Activated naive CD4-positive, alpha-beta T cell (primary cell): ENCODE measurements at places on chromosomes 3 and 15.

DNA sequence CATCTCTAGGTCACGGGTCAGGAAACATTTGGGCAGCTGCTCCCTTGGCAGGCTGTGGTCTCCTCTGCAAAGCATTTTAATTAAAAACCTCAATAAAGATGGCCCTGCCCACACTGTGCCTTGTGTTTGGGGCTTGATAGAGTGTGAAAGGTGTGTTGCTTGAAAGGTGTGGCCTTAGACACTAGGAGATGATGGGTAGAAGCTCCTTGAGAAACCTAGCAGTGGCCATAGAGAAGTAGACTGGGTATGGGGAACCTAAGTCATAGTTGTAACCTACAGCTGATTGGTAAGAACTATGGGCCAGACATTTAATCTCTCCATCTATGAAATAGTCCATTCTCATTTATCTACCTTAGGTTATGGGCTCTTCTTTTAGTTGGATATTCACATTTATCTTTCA, 3.3 kb downstream of the JAGN1 start:
- no peak for DNase-seq

DNA sequence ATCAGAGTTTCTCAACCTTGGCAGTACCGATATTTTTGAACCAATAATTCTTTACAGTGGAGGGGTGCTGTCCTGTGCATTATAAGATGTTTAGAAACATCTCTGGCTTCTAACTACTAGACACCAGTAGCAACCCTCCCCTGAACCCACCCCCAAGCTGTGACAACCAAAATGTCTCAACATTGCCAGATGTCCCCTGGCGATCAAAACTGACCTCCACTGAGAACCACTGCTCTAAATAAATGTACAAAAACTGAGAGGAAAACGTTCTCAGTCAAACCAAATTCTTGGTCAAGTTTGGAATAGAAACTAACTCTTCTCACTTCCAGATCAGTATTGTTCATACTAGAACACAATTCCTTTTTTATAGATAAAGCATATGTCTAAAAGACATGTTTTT, 58.5 kb downstream of the GPR160 start:
- no peak for DNase-seq

DNA sequence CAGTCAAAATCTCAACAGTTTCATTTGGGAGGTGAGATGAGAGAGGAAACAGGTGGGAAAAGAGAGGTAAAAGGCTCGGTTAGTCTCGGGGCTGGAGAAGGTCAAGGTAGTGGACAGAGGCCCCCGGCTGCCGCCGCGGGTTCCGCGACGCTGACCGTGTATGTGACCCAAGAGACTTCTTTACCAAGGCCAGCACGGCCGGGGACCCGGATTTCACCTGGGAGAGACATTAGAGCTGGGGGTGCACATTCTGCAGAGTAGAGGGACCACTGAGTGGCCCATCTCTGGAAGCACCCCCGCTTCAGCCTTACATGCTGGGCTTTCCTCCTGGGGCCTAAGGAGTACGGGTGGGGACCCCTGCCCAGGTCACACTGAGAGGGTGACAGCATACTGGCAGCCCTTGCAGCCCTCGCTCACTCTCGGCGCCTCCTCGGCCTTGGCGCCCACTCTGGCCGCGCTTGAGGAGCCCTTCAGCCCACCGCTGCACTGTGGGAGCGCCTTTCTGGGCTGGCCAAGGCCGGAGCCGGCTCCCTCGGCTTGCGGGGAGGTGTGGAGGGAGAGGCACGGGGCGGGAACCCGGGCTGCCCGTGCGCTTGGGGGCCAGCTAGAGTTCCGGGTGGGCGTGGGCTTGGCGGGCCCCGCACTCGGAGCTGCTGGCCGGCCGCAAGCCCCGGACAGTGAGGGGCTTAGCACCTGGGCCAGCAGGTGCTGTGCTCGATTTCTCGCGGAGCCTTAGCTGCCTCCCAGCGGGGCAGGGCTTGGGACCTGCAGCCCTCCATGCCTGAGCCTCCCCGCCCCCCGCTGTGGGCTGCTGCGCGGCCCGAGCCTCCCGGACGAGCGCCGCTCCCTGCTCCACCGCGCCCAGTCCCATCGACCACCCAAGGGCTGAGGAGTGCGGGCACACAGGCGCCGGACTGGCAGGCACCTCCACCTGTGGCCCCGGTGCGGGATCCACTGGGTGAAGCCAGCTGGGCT, 41.3 kb upstream of the RPL32 start:
- no peak for DNase-seq

DNA sequence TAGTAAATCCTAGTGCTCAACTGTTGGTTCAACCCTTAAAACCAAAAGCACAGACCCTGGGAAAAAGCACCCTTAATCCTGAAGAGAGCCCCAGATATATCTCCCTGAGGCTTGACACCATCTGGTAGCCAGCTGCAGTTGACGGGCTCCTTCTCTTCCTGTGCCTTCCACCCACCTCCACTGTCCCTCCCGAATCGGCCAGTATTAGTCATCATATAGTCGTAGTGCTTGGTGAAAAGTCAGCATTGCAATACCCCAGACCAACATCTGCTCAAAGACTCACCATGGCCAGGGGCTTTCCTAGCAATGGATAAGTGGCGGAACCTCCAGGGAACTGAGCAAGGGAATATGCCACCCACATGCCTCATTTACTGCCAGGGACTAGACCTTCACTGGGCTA, 125.6 kb upstream of the CRBN start:
- DNase-seq = no peak

DNA sequence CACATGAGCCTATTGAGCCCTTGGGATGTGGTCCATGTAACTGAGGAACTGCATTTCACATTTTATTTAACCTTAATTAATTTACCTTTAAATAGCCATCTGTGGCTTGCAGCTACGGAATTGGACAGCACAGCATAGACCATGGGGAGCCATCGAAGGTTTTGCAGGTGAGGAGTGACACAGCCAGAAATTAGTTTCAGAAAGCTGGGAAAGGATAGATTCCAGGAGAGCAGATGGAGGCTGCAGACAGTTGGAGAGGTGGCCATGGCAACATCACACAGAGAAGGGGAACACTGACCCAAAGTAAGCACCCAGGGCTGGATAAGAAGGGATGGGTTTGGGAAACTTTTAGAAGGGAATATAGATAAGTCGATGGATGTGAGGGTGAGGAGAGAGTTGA, 100.1 kb upstream of the SLC6A11 start:
- no peak for DNase-seq

DNA sequence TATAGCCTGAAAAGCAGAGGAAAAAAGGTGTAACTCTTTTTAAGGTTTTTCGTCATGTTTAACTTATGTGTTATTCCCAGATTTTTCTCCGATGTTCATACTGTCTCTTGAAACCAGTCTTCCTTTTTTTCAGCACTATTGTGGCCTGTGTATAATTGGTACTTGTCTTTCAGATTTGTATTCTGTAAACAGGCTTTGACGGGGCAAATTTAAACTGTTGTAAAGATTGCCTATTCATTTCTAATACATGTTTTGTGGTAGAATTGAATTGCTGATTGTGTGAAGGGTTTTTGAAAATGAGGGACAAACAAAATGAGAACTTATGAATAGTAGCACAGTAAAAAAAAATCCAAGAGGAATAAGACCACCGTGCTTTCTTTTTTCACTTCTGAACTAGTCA, 33.6 kb downstream of the AKAP13 start:
- no peak for DNase-seq

GRCh38 chr3:16378920-16379319, 113.9 kb downstream of the OXNAD1 start:
- no peak for DNase-seq

GRCh38 chr3:69273896-69274295, 112.0 kb downstream of the FRMD4B start:
- DNase-seq = no peak

- no peak for DNase-seq
Observed at GRCh38 chr3:149375501-149376196, 1.8 kb downstream of the TM4SF1 start.

- no peak for DNase-seq
Observed at GRCh38 chr3:73461547-73461946, 163.2 kb downstream of the PDZRN3 start.

GRCh38 chr3:51712511-51712931, 5.7 kb downstream of the GRM2 start:
- no peak for DNase-seq

DNA sequence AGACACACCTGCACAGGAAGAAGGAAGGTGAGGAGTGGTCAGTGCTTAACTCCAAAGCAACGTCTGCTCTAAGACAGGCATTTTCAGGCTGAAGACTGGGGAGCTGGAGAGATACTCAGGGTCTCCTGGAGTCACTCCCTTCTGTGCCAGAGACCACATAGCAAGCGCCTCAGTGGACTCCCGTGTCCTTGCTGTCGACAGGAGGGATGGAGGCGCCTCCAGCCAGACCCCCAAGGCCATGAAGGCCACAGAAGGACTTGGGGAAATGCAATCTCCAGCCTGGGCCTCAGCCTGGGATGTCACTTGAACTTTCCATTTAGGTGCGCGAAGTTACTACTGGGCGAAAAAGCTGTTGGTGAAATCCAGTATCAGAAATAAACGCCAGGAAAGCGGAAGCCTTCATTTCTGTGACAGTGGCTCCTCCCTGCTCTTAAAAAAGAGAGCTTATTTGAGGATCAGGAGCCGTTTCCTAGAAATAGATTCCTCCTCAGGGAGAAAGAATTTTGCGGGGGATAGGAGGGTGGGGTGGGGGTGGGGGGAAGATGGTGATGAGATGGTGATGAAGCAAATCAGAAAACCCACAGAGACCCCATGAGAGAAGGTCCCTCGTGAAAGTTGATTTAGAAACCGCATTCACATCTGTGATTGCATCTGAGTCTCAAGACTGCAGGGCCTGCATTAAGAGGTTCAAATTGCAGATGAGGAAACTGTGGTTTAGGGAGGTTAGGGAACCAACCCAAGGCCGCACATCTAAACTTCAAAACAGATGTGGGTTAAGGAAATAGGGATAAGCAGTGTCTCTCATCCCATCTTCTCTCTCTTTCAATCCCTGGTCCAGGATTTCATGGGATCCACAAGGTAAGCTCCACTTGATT, 78.8 kb downstream of the ATP2B2 start:
- no peak for DNase-seq

DNA sequence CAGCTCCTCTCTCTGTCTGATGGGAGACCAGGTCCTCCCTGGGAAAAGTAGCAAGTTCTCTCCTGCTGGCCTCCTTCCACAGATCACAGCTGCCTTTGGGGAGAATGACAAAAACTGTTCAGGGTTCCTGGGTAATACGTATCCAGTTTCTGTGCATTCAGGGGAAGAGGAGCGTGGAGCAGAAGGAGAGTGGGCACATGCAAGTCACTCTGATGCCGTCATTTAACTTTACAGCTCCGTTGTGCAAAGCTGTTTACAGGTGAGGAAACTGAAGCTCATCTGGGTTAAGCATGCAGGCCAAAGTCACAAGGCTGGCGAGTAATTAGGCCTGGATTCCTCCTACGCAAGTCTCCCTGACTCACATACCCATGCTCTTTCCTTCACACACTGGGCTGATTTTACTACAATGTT, 7.5 kb upstream of the TM4SF1 start:
- DNase-seq = no peak

- DNase-seq = no peak
Observed at GRCh38 chr3:156472150-156472549, 82.8 kb downstream of the SSR3 start.

DNA sequence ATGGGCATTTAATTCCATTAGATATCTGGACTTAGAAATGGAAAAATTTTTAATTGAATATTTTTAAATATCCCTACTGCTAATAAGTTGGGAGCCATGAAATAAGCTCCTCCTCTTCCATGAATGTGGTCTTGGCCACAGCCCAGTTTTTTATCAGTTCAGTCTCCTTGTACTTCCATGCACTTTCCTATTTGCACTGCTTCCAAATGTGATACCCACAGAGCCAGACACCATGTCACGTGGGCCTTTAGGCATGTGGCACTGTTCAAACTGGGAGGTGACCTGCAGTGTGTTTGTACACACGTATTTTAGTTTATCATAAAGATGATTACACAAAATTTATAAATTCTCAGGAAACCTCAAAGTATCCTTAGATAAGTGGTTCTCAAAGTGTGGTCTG, 80.1 kb upstream of the DGKG start:
- DNase-seq = no peak

DNA sequence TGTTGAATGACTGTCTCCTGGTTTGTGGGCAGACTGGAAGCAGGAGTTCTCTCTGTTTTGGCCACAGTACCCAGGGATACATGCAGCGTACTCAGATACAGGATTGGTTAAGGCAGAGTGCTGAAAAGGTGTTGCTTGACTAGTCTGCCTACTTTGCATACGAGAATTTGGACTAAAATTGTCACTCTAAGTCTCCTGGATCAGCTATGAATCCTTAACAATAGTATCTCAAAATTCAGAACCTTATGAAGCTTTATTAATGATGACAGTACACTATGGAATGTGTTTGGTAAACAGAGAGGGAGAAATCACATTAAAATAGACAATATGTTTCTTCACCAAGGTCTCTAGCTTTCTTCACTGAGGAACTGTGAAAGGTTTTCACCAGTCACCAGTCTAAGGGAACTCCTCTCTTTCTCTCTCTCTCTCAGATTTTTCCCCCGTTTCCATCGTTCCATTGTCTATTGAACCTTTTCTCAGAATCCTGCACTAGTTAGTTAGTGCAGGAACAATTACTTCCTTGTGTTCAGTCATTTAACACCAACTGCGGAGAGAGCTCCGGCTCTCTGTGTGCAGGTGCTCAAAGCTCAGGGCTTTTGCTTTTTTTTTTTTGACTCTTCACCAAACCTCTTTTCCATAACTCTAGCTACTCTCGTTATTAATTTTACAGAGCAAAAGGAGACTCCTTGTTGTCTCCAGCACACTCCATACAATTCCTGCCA, 85.9 kb upstream of the FNDC3B start:
- DNase-seq = no peak

GRCh38 chr3:112871735-112872134, 25.1 kb upstream of the CD200R1L start:
- no peak for DNase-seq

DNA sequence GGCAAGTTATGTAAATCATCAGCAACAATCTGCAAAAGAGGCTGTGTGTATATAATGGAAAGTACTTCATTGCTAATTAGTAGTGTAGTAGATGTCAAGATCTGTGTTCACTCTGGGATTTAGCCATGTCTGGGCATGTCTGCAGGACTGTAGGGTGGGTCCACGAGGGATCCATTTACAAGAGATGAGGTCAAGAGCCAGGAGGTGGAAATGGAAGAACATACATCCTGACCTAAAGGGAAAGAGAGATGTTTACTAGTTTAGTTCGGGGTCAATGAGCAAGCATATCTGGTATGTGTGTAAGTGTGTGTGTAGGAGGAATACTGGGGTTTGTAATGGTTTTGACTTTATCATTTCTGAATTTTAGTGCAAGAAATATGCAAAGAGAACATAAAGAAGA, 171.5 kb upstream of the NANOGP8 start:
- no peak for DNase-seq

DNA sequence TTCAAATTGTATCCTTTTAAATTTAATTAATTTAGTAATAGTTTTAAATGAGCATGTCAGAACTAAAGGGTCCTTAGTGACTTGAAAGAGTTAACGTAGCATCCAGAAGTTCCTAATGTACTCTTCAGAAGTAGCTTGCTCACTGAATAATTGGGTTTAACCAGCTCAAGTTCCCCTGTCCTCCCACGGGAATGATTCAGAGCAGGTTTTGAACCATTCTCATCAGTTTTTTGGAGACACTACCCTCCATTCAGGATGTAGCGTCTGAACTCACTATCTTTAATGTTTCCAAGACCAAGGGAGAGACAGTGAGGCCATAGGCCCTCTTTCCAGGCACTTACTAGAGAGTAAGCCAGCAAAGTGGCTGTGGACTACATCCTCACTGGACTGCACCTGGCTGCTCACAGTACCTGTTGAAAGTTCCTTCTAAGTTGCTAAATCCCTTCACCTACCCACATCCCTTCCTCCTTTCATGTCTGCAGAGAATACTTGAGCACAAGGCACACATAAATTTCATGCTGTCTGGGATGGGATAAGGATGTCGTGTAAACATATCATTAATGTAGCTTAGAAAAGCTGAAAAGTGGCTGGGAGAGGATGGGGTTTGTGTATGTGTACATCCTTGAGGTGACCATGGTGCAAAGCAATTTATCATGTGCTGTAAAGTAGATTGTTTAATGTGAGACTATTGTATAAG, 146.3 kb downstream of the PLCL2 start:
- DNase-seq = no peak
